ENCODE measurements at places on chromosomes 7 and 10.

- no peak for DNase-seq
Measured at GRCh38 chr10:49518982-49519578, 19.8 kb downstream of the ERCC6 start.

DNA sequence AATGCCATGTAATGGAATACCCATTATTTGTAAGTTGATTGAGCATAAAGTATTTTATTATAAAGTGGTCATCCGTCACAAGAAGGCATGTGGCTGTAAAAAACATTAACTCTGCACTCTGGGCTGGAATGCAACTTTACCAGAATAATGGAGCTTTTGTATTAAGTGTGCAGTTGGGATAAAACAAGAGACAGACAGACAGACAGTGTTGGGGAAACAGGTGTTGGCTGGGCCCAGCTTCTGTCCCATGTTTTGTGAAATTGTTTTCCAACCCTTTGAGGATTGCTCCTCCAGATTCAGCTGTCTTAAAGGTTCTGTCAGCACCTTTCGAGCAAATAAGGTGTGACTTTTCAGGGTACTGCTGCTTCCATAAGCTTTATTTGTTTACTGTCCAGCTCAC lies 67.9 kb upstream of the NFKB2 start:
- DNase-seq: no peak

DNA sequence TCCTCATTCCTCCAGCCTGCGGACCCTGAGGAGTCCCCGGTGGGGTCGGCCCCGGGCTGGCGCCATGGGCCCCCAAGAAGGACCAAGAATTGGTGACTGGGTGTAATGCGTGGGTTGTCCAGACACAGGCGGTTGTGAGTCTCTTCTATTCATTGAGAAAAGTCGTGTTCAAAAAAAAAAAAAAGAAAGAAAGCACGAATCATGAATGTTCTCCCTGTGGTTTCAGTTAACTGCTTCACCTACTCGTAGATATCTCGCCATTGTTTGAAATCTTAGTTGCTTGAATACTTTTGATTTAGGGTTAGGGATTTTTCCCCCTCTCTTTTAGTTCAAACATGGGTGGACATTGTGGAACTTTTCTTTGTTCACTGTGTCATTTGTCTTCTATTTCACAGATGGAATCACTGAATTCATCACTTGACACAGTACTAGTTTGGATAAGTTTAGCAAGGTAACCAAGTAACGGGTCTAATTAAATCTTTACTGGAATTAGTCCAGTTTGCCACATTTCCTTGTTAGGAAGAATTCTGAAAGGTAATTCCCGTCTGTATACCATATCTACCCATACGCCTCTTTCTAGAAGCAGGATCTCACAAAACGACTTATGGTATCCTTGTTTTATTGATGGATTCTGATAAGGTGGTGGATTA lies 775 bp downstream of the STARD3NL start:
- no peak for DNase-seq

GRCh38 chr10:31596765-31597164 lies 277.7 kb downstream of the ZEB1 start:
- DNase-seq: no peak

GRCh38 chr10:113087165-113088029 lies 137.3 kb downstream of the TCF7L2 start:
- DNase-seq: no peak

DNA sequence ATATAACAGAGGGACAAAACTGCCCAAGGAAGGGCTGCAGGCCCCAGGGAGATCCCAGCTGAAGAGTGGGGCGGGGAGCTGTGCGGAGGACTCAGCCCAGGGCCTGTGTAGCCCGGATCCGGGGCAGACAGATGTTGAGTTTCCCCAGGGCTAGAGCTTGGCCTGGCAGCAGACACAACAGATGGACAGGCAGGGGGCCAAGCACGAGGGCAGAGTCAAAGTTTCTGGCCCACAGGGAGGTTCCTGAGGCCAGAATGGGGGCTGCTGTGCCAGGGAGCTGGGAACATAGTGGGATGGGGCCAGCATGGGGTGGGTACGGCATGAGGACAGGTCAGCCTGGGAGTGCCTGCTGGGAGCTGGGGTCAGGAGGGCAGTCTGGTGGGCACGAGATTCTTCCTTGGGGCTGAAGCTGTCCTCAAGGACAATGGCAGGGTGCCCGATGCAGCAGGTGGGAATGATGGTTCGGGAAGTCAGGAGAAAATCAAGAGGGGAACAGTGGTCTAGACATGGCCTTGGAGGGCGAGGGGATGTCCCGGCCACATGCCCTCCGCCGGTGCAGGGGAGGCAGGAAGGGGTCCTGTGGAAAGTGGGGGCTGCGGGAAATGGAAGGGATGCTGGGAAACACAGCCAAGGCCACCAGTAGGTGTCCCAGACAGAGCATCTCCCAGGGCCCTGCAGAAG lies 519.1 kb upstream of the FOXK1 start:
- DNase-seq: no peak

DNA sequence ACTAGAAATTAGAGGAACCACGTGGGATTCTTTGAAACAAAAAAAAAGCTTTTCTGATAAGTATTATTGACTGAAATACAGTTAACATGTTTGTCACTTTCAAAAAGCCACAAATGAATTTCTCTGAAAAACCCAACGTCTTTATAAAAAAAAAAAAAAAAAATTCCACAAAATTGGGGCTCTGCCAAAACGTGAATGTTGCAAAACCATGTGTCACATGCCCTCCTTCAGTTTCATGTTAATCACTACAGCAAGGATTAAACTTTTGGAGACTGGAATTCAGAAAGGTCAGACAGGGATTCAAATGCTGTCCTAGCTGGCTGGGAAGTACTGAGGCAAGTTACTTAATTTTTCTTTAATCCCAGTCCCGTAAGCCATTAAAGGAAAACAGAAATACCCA lies 278.0 kb upstream of the KLF14 start:
- DNase-seq: no peak

DNA sequence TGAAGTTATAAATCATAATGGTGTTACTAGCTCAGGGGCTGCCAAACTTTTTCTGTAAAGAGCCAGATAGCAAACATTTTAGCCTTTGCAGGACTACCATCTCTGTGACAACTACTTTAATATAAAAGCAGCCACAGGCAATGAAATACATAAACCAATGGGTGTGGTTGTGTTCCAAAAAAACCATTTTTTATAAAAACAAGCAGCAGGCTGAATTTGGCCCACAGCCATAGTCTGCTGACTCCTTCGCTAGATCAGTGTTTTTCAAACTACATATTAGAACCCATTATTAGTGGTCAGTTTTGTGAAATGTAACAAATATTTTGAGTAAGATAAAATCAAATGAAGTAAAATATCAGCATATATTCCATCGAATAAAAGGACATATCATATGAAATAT lies 13.6 kb downstream of the GNG11 start:
- no peak for DNase-seq

GRCh38 chr7:54712820-54713219 lies 46.2 kb downstream of the SEC61G start:
- no peak for DNase-seq

DNA sequence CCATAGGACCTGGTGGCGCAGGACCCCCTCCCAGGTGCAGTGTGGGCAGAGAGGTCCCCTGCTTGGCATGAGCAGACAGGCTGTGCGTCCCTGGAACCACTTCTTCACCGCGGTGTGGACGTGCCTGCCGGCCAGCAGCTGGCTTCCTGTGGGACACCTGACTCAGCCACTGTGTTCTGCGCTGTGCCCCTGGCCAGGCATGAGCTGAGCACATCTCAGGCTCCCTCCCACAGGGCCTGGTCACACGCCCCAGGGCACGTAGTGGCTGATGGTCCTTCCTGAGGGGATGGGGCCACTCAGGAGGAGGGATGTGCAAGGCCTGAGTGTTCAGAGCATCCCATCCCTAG lies 3.5 kb upstream of the DEPP1 start:
- no peak for DNase-seq

GRCh38 chr7:149397470-149398043 lies 63.3 kb downstream of the ZNF777 start:
- no peak for DNase-seq

DNA sequence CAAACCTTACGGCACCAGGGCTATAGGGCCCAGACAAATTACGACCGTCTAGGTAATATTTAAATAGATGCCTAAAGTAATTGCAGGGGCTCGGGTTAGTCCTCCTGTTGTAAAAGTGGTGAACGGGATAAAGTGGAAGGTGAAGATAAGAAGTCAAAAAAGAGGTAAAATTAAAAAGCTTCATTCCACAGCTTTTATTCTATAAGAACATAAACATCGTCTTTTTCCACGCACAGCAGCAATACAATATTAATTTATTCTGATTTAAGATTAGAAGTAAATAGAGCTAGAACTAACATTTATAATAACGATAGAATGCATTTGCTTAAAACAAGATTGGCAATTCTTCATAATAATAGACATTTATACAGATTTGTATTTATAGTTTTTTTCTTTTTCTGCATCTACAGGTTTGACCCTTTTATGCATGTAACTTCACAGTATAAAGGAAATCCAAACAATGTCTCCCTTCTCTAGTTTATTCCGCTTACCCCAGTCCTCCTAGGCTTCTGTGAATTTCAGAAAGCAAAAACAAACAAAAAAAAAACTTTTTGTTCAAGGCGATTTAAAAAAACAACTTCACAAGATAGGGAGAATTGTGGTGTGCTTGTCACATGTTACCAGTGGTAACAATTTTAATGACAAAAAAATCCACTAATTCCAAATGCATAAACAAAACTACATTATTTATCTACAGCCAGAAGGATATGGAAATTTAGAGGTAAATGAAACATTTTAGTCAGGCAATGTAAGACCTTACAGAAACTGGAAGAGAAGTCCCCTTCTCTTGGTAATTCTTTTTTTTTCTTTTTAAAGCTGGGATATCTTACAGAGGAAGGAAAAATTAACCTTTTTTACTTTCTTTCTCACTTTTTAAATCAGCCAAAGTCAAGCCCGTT lies 3.4 kb downstream of the HOXA10 start:
- no peak for DNase-seq

DNA sequence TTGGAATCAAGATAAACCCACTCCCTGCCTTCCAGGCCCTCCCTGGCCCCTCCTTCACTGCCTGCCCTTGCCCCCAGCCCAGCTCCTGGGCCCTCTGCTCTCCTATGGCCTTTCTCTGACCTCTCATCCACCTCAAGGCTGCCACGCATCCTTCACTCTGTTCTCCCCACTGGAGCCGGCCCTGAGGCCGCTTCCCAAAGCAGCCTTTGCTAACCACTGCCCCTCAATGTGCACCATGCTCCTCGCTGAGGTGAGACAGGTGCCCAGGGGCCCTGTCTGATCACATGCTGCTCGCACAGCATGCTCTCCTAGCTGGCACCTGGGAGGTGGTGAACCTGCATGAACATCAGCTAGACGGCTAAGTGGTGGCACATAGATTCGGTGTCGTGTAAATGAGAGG lies 138.5 kb upstream of the RET start:
- DNase-seq: no peak

DNA sequence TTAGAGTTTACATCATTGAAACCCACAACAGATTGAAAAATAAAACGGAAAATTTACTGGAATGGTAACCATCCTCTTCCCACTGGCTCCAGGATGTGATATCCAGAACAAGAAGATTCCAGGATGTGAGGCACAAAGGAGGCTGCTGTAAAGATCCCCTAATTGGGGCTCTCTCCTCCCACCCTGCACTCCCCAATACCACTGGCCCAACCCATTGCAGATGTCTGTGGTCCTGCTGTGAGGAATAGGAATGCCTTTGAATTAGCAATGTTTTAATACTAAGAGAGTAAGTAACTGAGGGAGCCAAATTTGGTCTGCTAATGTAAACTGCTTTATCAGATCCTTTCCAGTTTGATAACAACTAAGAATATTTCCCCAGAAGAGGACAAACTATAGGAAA lies 225.9 kb upstream of the INHBA start:
- DNase-seq: no peak

- no peak for DNase-seq
Measured at GRCh38 chr10:109877546-109877945, 45.8 kb downstream of the XPNPEP1 start.

DNA sequence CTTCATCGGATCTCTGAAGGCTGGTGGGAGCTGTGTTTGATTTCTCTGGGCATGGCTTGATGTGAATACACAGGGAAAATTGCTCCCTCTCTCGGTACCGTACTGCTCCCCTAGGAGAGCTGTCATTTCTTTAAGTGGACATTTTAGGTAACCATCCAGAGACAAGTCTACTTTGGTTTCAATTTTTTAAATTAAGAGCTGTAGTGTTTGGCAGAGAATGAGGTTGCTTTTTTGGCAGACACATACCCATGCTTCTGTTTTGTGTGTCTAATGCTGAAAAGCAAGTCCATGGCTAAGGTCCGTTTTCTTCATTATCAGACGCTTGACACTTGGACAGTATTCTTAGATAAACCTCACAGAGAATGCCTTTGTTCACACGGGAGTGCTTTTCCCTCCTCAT lies 61.3 kb upstream of the TRIL start:
- DNase-seq: no peak

GRCh38 chr10:124223711-124224085 lies 130.3 kb upstream of the CHST15 start:
- DNase-seq: no peak

- DNase-seq: no peak
Measured at GRCh38 chr7:131955679-131956078, 399.3 kb upstream of the PODXL start.

DNA sequence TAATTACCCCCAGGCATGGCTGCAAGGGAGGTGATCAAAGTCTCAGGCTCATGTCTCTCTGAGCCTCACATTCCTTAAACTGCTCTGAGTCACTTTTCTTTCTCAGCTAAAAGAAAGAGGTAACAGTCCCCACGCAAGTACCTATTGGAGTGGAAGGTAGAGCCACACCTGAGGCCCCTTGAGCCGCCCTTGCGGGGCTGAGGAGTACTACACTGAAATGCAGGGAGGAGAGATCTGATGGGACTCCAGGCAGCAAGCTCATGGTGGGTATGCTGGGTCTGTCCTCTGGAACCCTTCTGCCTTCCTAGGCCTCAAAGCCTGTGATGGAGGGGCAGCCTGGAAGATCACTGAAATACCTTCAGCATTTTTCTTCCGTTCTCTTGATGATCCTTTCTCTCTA lies 960.0 kb downstream of the DNAJB9 start:
- DNase-seq: no peak

DNA sequence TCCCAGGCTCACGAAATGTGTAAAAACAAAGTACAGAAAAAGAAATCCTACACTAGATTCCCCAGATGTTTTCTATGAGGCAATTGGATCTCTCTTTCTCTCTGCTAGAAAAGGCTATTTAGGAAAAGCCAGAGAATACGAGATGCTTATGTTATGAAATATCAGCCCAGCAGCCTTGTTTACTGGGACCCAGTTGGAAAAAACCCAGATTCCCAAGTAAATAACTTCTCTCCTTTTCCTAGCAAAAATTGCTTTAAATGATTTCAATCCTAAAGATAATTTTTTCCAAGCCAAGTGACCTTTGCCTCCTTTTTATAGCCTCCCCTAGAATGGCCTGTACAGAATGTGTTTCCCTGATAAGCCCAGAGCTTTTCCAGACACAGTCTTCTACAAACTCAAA lies 199.3 kb downstream of the PLXNA4 start:
- no peak for DNase-seq

DNA sequence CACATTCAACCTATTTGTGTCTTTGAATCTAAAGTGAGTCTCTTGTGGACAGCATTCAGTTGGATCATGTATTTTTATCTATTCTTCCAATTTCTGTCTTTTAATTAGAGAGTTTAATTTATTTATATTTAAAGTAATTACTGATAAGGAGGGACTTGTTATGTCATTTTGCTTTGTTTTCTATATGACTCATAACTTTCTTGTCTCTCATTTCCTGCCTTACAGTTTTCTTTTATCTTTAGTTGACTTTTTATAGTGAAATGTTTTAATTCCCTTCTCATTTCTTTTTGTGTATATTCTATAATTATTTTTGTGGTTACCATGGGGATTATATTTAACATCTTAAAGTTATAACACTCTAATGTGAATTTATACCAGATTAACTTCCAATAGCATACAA lies 7.3 kb upstream of the ZNF518A start:
- no peak for DNase-seq

GRCh38 chr7:68787566-68787965 lies 810.7 kb upstream of the AUTS2 start:
- DNase-seq: no peak

Measured in NCI-H1417 treated with DMSO at 0.1 percent for 48 hours (cell line).